ENCODE measurements at places on chromosomes 2 and 18.

- no peak for DNase-seq
Measured at GRCh38 chr18:36675076-36675475, 153.7 kb downstream of the TPGS2 start.

GRCh38 chr2:136917411-136917881 lies 152.1 kb downstream of the THSD7B start:
- DNase-seq = no peak

DNA sequence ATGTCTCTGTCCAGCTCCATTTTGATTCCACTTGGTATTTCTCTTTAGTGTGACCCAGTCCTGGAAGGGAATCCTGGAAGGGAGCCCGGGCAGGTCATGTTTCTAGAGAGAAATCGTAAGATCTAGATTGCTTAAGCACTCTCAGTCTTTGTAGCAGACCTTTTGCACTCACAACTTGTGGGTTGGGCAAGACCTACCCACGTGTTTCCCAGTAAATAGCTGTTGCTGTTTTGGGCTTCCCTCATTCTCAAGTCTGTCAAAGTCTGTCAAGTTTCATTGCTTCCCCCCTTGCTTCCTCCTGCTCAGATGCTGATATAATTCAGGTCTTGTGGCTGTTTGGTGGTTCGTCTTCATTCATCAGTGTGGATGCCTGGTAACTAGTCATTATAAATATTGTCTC lies 17.4 kb upstream of the NEMP2 start:
- no peak for DNase-seq

GRCh38 chr2:42503291-42503690 lies 9.5 kb upstream of the KCNG3 start:
- no peak for DNase-seq

GRCh38 chr2:214261683-214262082 lies 149.2 kb upstream of the VWC2L start:
- DNase-seq = no peak

GRCh38 chr18:35490894-35491699 lies 6.7 kb downstream of the INO80C start:
- no peak for DNase-seq

GRCh38 chr2:15765211-15765610 lies 173.5 kb downstream of the DDX1 start:
- DNase-seq = no peak

DNA sequence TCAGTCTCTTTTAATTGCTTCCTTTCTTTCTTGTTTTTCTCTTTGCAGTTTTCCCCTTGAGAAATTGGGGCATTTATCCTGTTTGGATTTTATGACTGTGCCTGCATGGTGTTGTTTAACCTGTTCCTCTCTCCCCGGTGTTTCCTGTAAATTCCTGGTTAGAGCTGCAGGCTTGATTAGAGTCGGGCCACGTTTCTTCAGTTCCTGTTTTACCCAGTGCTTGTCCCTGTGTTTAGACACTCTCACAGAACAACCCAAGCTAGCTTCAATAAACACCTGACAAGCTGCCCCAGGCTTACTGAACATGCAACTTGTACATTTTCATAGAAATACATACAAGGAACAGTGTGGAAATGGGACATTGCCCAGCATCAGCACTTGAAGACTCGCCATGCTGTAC lies 53.9 kb downstream of the NGEF start:
- no peak for DNase-seq

GRCh38 chr2:180413336-180413735 lies 406.2 kb upstream of the CWC22 start:
- no peak for DNase-seq

- no peak for DNase-seq
Measured at GRCh38 chr2:118834440-118834810, 13.0 kb downstream of the EN1 start.
